ENCODE measurements at places on chromosomes 3 and 15.

DNA sequence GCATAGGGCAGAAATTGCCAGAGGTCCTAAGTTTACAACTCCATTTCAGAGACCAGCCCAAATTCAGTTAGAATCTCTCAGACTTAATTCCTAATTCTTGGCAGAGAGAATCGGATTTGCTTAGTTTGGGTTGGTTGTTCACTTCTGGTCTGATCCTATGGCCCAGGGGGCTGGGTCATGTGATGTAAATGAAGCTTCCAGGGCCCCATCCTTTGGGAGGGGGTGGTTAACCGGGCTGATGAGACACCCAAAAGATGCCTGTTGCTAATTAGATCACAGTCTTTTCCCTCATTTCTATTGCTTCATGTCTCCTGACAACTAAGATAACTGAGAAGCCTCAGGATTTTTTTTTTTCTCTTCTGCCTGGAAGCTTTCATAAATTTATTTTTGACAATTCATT lies 11.1 kb upstream of the ZNF620 start:
- DNase-seq = no peak

- DNase-seq = no peak
These were observed 89.6 kb downstream of the GMPS start for GRCh38 chr3:155960060-155960459.

DNA sequence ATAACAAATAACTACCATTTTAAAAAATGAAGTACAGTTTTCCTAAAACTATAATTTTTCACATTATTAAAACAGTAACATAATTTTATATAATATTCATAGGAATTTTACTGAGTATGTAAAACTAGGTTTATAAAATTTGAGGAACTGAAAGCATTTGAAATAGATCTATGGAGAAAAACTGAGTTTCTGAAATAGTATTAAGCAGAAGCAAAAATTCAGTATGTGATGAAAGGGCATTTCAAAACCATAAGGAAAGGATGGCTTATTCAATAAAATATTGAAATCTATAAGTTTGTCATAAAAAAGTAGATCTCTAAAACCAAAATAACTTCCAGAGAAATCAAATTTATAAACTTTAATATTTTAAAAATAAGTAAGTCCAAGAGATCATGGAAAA lies 53.4 kb downstream of the GBE1 start:
- DNase-seq = no peak

GRCh38 chr15:74193299-74193718 lies 9.3 kb downstream of the STRA6 start:
- no peak for DNase-seq

DNA sequence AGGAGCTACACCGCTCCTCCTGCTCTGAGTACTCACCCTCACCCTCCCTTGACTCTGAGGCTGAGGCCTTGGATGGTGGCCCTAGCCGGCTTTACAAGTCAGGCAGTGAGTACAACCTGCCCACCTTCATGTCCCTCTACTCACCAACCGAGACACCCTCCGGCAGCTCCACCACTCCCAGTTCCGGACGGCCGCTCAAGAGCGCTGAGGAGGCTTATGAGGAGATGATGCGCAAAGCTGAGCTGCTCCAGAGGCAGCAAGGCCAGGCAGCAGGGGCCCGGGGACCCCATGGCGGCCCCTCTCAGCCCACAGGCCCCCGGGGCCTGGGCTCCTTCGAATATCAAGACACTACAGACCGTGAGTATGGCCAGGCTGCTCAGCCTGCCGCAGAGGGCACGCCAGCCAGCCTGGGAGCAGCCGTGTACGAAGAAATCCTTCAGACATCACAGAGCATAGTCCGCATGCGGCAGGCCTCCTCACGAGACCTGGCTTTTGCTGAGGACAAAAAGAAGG lies 21.2 kb upstream of the APEH start:
- no peak for DNase-seq

DNA sequence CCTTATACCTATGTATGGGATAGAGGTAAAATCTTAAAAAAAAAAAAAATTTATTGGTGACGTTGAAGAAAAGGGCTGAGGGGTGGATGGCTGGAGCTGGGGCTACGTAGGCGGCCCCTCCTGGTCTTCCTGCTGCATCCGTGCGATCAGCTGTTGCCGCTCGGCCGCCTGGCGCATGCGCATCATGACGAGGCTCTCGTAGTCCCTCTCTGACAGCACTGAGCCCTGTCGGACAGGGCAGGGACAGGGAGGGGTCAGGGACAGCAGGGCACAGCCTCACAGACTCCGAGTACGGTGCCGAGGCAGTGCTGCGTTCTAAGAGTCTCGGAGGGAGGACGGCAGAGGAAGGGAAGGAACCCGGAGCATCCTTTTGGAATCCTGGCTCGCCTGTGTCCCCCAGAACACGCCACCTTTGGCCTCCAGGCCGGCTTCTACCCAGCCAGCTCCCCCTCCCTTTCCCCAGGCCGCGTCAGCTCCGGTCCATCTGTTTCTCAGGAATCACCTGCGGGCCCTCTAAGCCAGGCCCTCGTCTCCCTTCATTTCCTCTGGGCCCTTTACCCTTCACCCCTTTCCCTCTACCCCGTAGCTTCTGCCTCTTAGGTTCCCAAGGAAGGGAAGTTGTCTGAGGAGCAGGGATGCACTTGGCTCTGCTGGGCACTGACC lies 1.8 kb upstream of the C15orf62 start:
- no peak for DNase-seq

DNA sequence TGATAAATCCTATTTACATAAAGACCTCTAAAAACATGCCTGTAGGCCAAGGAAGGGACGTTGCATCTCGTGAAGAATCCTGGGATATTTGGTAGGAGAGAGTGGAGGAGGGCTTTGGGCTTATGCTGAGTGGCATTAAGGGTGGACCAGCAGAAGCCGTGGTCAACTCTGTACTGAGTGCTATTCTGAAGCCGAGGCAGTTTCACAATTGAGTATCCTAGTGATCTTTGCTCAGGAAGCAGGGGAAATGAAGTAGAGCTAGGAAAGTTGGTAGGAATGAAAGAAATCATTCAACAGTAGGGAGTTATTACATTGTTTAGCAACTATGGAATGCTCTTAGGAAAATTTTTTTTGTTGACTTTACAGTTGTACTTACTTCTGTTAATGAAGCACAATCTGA lies 24.2 kb downstream of the MCTP2 start:
- DNase-seq = no peak

DNA sequence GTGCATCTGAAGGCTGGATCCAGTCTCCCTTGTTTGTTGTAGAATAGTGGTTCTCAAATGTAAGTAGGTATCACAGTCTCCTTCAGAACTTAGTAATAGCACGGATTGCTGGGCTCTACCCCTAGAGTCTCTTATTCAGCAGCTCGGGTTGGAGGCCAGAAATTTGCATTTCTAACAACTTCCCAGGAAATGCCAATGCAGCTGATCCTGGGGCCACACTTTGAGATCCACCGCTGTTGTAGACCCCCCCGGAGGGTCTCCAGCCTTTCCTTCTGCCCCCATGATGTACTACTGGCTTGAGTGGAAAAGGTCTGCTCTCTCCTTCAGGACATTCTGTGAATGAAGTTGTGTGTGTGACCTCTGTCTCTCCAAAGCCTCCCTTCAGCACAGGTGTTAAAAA lies 153.8 kb upstream of the CTNNB1 start:
- DNase-seq = no peak

- DNase-seq = no peak
These were observed 96.2 kb upstream of the PLCL2 start for GRCh38 chr3:16788440-16789056.

Measured in smooth muscle cell of the brain vasculature (primary cell).